ENCODE measurements at places on chromosomes 3 and 15.

- no peak for DNase-seq
Observed at GRCh38 chr15:32802286-32802936, 84.6 kb downstream of the GREM1 start.

- no peak for DNase-seq
Observed at GRCh38 chr3:193780810-193781478, 187.9 kb downstream of the OPA1 start.

DNA sequence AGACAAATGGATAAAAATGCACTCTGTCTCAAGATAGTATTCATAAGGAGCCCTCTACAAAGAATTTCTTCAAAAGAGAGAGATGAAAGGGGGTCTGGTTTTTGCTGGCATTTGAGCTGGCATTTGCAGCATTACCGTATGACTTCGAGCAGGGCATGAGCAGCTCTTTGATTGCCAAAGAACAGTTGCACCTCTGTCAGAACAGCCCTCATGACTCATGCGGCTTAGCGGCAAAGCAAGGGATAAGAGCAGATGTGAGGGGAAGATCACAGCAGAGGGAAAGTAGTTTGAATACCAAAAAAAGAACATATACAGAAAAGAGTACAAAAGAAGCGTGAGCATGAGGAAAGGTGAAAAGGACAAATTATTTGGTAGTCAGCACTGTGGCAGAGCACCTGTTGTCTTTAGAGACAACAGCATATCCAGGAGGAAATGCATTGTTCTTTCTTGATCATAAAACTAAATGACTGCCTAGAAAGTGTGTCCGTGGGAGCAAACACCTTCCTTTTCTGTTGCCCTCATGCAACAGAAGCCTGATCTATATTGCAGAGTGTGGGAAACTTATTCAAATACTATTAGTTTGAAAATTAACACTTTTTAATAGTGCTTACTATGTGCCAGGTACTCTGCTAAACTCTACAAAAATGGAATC, 80.5 kb upstream of the SLC24A5 start:
- DNase-seq = no peak

DNA sequence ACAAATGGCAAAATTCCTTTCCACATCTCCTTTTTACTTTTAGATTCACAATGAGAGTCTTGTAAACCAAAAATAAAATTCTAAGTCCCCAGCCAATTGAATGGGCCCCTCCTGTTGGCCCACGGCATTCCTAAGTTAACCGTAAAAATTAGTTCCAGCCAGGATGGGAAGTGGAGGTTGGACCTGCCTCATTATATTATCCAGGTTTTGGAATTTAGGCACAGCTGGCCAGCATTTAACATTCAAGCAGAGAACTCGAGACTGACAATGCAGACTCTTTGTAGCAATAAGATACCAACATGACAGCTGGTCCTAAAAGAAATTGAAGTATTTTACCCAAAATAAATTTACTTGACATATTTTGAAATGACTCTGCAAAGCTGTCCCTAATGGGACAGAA, 321.0 kb upstream of the NAALADL2 start:
- no peak for DNase-seq

DNA sequence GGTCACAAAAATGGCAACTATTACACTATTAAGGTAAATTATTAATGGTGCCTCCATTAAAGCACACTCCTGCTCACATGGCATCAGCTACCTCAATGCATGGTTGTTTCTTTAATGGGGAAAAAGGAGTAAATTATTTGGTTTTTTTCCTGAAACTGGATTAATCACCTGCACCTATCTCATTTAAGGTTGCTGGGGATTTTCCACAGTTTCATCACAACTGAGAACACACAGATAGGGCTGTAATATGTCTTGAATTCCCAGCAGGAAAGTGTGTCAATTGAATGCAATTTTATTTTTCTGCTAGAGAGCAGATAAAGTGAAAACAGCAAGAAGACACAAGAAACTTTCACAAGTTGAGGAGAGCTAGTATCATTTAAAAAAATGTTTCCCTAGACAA, 36.4 kb downstream of the RFTN1 start:
- DNase-seq = no peak

DNA sequence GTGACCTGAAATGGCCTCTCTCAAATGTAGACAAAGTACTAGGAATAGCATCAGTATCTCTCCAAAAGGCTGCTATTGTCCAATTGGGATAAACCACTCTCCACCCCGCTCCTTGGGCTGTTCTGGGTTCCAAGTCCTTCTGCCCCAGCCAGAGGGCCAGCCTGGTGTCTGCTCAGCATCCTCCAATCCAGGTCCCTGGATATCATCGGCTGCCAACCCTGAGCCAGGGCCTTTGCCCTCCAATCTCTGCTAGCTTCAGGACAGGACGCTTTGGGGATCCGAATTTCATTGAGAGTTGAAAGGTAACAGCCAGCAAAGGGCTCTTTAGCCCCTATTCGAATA, 119.3 kb upstream of the ADPGK start:
- DNase-seq = no peak

GRCh38 chr3:66348704-66349103, 127.9 kb downstream of the SLC25A26 start:
- DNase-seq = no peak

DNA sequence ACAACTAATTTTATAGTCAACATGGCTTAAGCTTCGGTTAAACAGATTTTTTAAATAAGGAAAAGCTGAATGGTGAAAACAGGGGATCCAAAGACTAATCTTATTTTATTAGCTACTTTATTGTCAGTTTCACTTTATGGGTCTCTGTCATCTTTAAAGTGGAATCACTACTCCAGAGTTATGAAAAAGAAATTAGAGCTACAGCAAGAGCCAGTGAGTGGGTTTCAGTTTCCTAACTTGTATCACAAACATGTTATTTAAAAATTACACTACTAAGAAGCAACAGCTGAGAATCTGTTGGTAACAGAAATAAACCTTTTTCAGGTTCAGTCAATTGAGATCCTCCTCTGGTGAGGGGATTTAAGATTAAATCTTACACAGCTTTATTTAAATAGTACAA, 10.0 kb downstream of the PHC3 start:
- DNase-seq = no peak

- DNase-seq = no peak
Observed at GRCh38 chr3:180913581-180914404, 1.3 kb downstream of the FXR1 start.

DNA sequence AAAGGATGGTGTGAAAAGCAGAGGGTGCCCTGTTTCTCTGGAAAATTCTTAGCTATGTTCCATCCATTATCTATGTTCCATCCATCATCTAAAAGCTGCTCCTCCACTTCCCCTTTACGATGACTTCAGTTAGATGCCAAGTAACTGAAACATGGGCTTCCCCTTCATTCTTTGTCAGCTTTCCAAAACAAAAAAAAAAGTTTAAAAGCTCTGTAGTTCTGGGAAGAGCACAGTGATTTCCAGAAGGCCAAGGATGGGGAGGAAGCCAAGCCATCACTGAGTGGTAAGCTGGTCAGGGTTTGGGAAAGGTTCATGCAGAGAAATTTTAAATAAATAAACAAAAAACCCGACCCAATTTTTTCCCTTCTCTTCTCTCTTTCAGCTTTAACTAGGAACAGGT, 111.5 kb downstream of the CFAP44 start:
- no peak for DNase-seq

DNA sequence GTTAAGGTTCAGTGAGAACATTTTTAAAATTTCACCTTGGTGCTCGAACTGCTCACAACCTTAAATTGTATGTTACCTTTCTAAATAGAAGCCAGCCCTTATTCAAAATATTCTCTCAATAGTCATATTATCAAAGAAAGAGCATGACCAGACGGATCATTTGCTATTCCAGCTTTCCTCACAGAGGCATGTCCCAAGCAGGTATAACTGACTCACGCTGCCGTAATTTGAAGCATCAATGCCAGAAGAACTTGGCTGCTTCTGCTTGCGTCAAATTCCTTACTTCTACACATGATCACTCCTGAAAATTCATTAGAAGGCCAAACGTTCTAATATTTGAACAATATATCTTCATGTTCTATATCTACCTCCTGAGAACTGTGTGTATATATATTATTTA, 69.5 kb upstream of the VGLL4 start:
- no peak for DNase-seq

- no peak for DNase-seq
Observed at GRCh38 chr3:25594007-25594502, 70.7 kb downstream of the TOP2B start.

- DNase-seq = no peak
Observed at GRCh38 chr3:125594125-125594524, 1.2 kb downstream of the OSBPL11 start.

DNA sequence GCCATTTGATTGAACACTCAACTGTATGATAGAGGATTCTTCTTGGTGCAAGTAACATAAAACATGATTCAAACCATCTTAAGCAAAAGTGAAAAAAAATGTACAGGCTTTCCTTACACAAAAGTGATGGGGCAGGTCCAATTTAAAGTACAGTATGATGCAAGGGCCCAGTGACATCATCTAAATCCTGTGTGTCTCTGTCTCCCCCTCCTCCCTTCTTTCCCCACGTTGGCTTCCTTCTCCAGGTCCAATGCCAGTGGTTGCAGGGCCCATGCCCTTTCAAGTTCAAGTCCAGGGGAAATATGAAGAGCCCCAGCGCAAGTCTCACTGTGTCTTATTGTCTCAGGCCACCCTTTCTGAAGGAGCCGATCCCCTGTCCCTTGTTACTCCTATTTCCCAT, 332.3 kb downstream of the SHQ1 start:
- no peak for DNase-seq

DNA sequence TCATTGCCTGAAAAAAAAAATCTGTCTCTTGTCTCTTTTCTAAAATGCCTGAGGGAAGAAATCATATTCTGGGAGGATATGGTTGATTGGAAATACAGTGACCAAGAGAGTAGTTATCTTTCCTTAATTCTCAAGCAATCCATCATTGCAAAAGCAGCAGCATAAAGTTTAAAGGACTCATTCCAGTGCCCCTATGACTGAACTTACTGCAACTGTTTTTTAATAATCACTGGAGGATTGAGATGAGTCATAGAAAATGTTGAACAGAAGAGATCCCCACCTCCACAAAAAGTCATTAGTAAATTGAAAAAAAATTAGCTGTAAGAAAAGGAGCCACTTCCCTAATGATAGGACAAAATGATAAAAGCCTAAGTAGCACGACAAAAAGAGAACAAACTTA, 121.5 kb downstream of the SLC9A9 start:
- no peak for DNase-seq

GRCh38 chr3:37729119-37729518, 132.6 kb upstream of the CTDSPL start:
- no peak for DNase-seq

GRCh38 chr15:28023422-28023821, 75.7 kb downstream of the OCA2 start:
- DNase-seq = no peak

- DNase-seq = no peak
Observed at GRCh38 chr3:136995652-136996051, 37.9 kb downstream of the IL20RB start.

GRCh38 chr3:11570789-11571495, 72.8 kb downstream of the VGLL4 start:
- no peak for DNase-seq

GRCh38 chr3:137764001-137764433, at the start of gene SOX14:
Gene SOX14, plus strand, starts transcription at chr3:137764315. Its CDS starts 470 bp downstream, at chr3:137764785.
- no peak for DNase-seq

DNA sequence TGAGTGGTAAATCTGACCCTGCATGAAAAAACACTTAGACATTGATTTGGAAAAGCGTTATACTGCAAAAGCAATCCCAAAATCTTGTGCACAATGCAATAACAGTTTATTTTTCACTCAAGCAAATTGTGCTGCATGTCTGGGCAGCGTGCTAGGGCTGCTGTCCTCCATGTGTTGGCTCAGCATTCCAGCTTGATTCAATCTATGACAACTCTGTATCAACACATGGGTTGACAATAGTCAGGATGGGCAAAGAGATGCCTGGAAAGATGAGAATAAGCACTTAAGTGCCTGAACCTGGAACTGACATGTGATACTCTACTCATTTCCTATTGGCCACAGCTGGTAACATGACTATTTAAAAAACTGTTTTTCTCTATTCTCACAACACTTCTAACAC, 51.8 kb downstream of the DUT start:
- DNase-seq = no peak

DNA sequence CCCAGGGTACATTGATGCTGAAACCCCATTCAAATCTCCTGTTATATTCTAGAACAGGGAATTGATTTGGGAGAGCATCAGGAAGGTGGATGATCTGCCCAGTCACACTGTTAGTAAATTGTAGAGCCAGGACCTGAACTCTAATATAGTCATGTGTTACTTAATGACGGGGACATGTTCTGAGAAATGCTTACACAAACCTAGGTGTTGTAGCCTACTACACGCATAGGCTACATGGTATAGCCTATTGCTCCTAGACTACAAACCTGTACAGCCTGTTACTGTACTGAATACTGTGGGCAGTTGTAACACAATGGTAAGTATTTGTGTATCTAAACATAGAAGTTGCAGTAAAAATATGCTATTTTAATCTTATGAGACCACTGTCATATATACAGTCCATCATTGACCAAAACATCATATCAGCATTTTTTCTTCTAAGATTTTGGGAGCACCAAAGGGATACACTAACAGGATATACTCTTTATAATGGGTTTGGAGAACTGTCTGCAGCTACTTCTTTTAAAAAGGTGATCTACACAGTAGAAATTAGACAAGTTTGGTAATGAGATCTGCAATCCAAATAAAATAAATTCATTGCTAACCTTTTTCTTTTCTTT, 5.8 kb downstream of the B2M start:
- DNase-seq = no peak

DNA sequence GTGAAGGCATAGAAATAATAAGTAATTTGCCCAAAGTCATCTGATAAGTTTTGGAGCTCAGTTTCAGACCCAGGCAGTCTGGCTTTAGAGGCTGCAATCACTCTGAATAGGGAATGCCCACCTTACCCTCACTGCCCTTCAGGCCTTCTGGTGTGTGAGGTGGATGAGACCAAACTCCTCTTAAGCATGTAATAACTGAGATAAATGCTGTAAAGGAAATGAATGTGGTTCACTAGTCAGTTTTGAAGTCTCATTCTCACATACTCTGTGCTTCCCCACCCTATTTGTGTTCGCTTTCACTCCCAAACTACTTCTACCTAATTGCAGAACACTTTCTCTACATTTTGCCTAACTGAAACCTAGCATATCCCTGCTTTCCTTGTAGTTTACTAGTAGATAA, 144.1 kb downstream of the FILIP1L start:
- no peak for DNase-seq

- no peak for DNase-seq
Observed at GRCh38 chr15:35507932-35508638, 37.9 kb downstream of the DPH6 start.

- peak; percentile 3 for DNase-seq
Observed at GRCh38 chr15:82849556-82850512, 40.4 kb downstream of the WHAMM start.

DNA sequence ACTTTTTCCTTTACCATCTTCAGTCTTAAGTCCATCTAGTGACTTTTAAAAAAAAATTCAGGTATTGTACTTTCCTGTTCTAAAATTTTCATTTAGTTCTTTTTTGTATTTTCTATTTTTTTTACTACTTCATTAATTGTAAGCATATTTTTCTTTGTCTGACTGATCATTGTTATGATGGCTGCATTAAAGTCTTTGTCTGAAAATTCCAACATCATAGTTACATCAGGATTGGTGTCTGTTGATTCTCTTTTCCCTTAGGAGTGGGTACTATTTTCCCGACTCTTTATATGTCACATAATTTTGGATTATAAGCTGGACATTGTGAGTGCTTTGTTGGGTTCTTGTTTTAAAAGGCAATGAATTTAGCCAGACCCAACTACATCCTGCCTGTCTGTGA, 34.9 kb upstream of the POLR2M start:
- no peak for DNase-seq

GRCh38 chr15:98855067-98855814, 152.4 kb downstream of the PGPEP1L start:
- DNase-seq = no peak

GRCh38 chr3:13896473-13897154, 16.7 kb upstream of the WNT7A start:
- peak; percentile 45 for DNase-seq
